ENCODE measurements at places on chromosomes 11 and 22. TPM values are rescaled to one million over a fixed set of nuclear protein-coding genes. Genes with fewer than 3 reads are reported as not detected.

DNA sequence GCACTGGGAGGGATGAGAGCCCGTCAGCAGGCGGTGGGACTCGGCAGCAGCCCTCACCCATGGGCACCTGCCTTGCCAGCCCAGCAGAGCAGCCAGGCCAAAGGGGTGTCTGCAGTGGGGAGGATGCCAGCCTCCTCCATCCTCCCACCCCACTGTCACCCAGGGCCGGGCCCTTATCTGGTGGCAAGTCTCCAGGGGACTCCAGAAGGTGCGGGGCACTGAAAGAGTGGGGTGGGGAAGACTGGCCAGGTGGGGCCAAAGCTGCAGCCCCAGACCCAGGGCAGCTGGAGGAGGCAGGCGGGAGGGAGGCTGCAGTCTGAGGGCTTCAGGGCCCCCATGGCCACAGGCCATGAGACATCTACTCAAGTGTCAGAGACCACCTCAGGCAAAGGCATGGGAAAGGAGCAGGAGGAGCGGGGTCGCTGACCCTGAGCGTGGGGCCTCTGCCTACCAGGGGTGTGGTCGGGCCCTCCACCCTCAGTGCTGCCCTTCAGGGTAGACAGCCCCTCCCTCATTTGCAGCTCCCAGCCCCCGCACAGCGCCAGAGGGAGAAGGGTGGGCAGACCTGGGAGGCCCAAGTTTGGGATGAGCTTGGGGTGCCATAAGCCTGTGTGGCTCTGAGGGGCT lies 3.5 kb downstream of the DGCR6L start:
- no peaks in the 10 kb centered on the region for H3K36me3 ChIP-seq
- H3K4me3 ChIP-seq, result no peak overlapping the region
- H3K27ac ChIP-seq, result no peak overlapping the region
- DNase-seq, result no peak

GRCh38 chr11:14203321-14203720 lies 155.7 kb downstream of the RRAS2 start:
- H3K4me1 ChIP-seq, result no peaks in the 10 kb centered on the region
- no peaks in the 10 kb centered on the region for H3K27me3 ChIP-seq
- no peak for DNase-seq

DNA sequence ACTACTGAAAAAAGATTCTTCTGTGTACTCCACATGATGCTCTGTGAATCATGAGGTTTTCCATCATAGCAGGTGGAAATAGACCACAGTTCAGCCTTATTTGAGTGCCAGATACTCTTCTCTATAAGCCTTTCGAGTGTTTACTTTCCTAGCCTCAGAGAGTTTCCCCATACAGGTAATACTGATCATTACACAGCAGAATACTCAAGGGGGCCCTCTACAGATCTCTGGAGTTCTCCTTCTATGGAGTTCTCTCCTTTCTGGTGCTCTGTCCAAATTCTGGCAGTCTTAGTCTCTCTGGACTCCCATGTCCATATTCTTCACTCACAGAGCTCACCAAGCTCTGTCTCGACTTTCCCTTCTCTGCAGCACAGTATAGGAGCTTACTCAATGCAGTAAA lies 175.7 kb upstream of the CARD18 start:
- no peak overlapping the region for H3K27ac ChIP-seq
- no peaks in the 10 kb centered on the region for H3K4me1 ChIP-seq
- no peak overlapping the region for H3K4me3 ChIP-seq
- H3K36me3 ChIP-seq, result no peaks in the 10 kb centered on the region

DNA sequence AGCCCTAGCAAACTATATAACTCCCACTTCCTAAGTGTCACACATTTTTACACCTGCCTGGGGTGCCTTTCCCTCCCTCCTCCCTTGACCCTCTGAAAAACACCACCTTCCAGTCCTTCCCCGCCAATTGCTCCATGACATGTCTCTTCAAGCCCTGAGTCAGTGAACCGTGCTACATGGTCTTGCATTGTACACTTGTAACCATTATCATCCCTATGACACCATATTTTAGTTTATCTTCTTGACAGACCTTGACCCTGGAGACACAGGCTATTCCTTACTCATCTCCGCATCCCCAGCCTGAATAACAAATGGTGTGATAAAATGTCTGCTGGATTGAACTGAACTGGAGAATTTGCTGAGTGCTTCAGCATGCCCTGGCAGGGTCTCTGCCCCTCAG lies 36.9 kb downstream of the TNKS1BP1 start:
- no peak overlapping the region for H3K4me3 ChIP-seq
- H3K4me1 ChIP-seq, result peaks cover 5% of the 10 kb centered on the region
- H3K27me3 ChIP-seq, result no peaks in the 10 kb centered on the region
- DNase-seq, result no peak

DNA sequence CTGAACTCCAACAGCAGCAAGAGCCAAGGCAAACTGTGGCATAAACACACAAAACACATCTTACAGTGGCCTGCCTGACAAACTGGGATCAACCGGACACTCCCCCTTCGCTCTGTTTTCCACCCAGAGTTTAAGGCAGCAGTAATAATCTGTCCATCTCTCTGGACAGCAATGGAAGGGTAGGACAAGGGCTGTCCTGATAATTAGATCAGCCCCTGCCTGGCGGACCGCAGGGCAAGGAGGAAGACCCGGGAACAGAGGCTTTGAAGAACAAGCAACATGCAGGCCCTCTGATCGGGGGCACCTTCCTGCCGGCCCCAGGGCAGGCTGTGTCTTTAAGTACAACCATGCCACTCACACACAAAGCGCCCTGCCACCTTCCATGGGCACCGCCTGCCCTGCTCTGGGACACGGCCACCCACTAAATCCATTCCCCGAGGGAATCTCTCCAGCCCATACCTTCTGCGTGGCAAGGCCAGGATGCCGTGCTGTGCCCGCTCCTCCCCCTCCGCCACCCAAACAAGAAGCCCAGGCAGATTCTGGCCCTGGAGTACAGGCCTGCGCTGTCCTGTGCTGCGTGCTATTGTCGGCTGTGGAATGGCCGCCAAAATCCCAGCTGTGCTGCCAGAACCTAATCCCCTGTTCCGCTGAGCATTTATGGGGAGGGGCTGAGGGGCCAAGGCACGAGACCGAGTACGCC lies 38.8 kb downstream of the NUMA1 start:
- H3K4me1 ChIP-seq, result peaks cover 56% of the 10 kb centered on the region
- H3K36me3 ChIP-seq, result no peaks in the 10 kb centered on the region
- peak overlapping the region; percentile 98 for H3K27ac ChIP-seq
- peak overlapping the region; percentile 76 for H3K4me3 ChIP-seq

- H3K27ac ChIP-seq, result no peak overlapping the region
- no peak for DNase-seq
- peaks cover 13% of the 10 kb centered on the region for H3K4me1 ChIP-seq
- no peak overlapping the region for H3K4me3 ChIP-seq
- no peaks in the 10 kb centered on the region for H3K27me3 ChIP-seq
- H3K36me3 ChIP-seq, result peaks cover 3% of the 10 kb centered on the region
Observed at GRCh38 chr11:75968021-75968625, 153.1 kb downstream of the UVRAG start.

DNA sequence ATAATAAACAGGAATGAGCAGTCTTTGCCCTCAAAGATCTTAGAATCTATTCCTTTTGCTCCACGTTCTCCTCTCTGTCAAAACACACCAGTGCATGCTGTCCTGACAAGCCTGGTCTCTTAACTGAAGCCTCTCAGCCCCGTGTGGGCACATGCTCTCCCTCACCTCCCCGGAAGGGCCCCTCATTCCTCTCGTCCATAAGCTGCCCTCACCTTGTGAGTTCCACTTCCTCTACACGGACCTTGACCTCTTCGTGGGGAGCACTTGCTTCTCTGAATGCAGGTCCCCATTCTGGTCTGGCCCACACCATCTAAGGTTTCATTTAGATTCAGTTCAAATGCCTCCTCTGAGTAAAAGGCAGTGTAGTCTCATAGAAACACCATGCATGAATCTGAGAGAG lies 412.3 kb upstream of the SYN3 start:
- no peaks in the 10 kb centered on the region for H3K36me3 ChIP-seq
- H3K27ac ChIP-seq, result no peak overlapping the region
- no peaks in the 10 kb centered on the region for H3K27me3 ChIP-seq
- no peak overlapping the region for H3K4me3 ChIP-seq
- H3K4me1 ChIP-seq, result peaks cover 58% of the 10 kb centered on the region
- DNase-seq, result no peak

GRCh38 chr11:12090761-12091258 lies 19.6 kb upstream of the MICAL2 start:
- no peaks in the 10 kb centered on the region for H3K36me3 ChIP-seq
- no peaks in the 10 kb centered on the region for H3K27me3 ChIP-seq
- no peak for DNase-seq
- H3K4me3 ChIP-seq, result no peak overlapping the region
- H3K27ac ChIP-seq, result peak overlapping the region; percentile 90
- peaks cover 83% of the 10 kb centered on the region for H3K4me1 ChIP-seq

- H3K36me3 ChIP-seq, result no peaks in the 10 kb centered on the region
- H3K4me3 ChIP-seq, result no peak overlapping the region
- no peak for DNase-seq
- H3K27me3 ChIP-seq, result peaks cover 7% of the 10 kb centered on the region
- no peak overlapping the region for H3K27ac ChIP-seq
Observed at GRCh38 chr22:35552196-35552842, 11.7 kb downstream of the RASD2 start.

DNA sequence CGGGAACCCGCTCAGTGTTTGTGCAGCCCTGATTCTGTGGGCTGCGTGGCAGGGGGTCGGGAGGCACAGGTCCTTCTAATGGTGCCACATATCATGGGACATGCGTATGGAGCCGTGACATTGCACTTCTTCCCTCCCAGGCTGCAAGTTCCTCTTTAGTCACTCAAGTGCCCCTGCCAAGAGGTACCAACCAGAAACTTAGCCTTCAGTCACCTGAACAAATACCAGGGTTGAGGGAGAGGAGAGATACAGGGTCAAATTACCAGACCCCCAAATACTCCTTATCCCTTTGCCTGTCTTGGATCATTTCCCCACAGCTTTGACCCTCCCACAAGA lies 209.1 kb downstream of the BUD13 start:
- no peak overlapping the region for H3K4me3 ChIP-seq
- no peaks in the 10 kb centered on the region for H3K27me3 ChIP-seq
- H3K27ac ChIP-seq, result peak overlapping the region; percentile 50

DNA sequence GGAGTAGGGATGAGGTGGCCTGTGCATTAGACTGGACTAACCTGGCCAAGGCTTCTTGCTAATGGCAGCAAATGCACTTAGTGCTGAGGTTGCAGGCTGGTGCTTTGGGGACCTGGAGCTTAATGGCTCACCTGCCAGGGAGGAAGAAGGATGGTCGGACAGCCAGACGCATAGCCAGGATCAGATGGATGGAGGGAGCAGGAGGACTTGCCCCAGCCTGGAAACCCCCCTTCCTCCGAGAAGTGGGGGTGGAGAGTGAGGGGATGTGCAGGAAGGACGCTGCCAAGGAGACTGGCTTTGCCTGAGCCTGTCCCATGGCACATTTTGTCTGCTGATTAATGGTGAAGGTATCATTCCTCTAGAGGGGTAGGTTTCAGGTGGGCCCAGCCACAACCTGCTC lies 17.9 kb downstream of the IGLL1 start:
- H3K27me3 ChIP-seq, result peaks cover 92% of the 10 kb centered on the region
- H3K27ac ChIP-seq, result no peak overlapping the region

DNA sequence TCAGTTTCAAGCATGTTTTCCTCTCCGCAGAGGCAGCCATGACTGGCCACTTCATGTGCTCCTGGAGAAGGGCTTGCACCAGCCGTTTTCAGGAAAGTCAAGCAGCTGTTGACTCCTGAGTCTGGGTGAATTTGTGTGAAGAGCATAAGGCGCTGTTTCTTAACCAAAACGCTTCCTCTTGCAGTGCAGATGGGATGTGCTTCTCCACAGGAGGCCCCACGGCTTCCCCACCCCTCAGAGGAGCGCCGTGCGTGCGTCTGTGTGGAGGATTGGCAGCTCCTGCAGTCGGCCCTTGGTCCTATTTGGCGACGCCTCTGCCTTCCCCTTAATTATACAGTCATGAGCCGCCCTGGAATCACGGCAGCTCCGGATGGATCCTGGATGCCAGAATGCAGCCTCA lies 54.1 kb upstream of the B3GAT1 start:
- H3K27ac ChIP-seq, result no peak overlapping the region
- H3K4me1 ChIP-seq, result no peaks in the 10 kb centered on the region
- peaks cover 93% of the 10 kb centered on the region for H3K27me3 ChIP-seq
- no peak for DNase-seq
- H3K4me3 ChIP-seq, result no peak overlapping the region
- no peaks in the 10 kb centered on the region for H3K36me3 ChIP-seq

ZDHHC8 gene
- total RNA-seq, result 42.4 TPM

MAPK8IP2 gene
- 0.33 TPM for total RNA-seq

SCGB1A1 gene
- total RNA-seq, result not detected

ZNF202 gene
- total RNA-seq, result 6.0 TPM

CDCA5 gene
- total RNA-seq, result 1.3 TPM

SOX6 gene
- total RNA-seq, result 20.2 TPM

SREBF2 gene
- total RNA-seq, result 74.5 TPM

PAK1 gene
- total RNA-seq, result 7.7 TPM
